ENCODE measurements at places on chromosomes 2 and 18.

DNA sequence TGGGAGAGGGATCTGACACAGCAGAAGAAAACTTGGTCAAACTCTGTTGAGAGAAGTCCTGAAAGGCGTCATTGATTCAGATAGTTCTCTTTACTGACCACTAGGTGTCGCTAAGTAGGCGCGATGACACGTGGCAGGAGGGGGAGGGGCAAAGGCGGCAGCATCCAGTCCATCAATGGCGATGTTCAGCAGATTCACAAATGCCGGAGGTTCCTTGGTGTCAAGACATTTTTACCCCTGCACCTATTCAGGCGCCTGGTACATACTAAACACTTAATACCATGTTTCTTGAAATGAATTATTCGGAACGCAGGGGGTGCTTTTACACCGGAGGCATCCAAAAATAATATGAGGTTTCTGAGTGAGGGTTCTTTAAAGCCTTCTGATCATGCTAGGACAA lies 3.0 kb upstream of the PLEK start:
- ATAC-seq: peak; percentile 83

- no peak for ATAC-seq
Observed at GRCh38 chr2:231795525-231796327, 9.5 kb downstream of the COPS7B start.

DNA sequence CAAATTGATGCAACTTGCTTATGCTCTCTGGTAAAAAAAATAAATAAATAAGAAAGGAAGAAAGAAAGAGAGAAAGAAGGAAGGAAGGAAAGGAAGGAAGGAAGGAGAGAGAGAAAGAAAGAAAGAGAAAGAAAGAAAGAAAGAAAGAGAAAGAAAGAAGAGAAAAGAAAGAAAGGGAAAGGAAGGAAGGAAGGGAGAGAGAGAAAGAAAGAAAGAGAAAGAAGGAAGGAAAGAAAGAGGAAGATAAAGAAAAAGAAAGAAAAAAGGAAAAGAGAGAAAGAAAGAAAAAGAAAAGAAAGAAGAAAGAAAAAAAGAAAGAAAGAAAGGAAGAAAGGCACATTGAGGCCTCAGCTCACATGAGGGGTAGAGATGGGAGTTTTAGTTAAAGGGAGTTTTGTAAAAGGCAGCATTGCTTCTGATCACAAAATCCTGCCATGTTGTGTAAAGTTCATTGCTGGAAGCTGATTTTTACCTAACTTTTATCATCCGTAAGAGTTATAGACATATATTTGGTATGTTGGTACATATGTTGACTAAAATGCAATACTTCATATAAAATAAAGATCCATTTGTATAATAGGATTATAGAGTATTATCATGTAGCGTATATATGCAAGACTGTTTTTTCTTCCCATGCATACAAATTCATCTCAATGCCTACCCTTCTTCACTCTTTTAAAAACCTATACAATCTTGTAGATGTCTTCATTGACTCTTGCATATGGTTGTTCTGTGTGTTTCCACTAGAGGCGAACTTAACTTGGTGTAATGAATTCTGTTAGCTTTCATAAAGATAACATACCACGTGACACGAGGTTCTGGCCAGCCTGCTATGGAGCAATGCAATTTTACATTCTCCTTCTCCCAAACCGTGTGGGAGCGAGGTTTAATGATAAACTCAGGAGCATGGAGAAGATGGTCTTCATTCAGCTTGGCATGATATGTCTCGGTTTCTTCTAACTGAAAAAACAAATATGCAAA lies 32.8 kb downstream of the MYOM1 start:
- ATAC-seq: no peak

DNA sequence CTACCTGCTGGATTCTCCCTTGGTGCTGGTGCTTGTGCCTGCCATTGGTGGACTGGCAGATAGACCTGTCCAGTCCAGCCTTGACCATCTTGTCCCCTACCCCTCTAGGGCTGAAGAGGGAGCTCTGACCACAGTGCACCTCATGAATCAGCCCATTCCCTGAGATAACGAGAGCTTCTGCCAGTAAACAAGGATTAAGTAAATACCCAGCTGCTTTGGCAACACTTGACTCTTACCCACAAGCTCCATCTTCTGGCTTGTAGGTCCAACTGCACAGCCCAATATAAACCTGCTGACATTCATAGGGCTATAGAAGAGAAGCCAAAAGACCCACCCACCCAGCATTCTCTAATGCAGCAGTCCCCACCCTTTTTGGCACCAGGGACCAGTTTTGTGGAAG lies 186.4 kb downstream of the PIK3C3 start:
- no peak for ATAC-seq

- ATAC-seq: no peak
Observed at GRCh38 chr2:3102081-3102921, 275.3 kb downstream of the EIPR1 start.

DNA sequence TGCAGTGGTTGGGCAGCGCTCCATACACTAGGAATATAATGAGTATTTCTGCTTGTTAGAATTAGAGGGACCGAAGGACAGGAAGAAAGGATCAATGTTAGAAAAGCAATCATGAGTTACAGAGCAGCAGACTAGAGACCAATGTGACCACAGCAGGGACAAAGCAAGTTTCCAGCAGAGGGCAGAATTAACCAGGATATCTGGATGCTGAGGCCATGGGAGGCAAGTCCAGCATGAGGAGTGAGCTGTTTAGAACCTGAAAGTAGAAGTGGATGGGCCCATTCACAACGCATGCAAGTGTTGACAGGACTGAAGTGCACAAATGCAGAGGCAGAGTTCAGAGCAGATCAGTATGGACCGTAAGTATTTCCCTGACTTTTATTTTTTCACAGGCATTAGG lies 910.4 kb upstream of the GYPC start:
- no peak for ATAC-seq

DNA sequence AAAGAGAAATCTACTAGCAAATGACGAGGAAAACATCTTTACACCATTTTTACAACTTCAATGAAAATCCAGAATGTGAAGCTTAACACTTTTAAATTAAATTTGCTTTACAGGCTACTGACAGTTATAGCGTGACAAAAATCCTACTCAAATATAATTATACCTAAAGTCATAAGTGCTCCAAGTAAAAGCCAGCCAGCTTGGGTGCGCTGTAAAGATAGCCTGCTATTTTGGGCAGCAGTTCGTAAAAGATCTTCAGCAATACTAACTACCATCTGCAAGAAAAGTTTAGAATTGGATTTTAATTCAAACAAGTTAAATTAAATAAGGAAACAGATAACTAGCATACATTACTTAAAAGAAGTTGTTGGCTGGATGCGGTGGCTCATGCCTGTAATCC lies 22.4 kb downstream of the HEATR5B start:
- ATAC-seq: no peak

GRCh38 chr2:65450393-65450792 lies 18.0 kb upstream of the SPRED2 start:
- no peak for ATAC-seq

- ATAC-seq: no peak
Observed at GRCh38 chr18:37489998-37490397, 75.6 kb downstream of the CELF4 start.

GRCh38 chr18:48111587-48111986 lies 181.1 kb upstream of the SMAD2 start:
- no peak for ATAC-seq

DNA sequence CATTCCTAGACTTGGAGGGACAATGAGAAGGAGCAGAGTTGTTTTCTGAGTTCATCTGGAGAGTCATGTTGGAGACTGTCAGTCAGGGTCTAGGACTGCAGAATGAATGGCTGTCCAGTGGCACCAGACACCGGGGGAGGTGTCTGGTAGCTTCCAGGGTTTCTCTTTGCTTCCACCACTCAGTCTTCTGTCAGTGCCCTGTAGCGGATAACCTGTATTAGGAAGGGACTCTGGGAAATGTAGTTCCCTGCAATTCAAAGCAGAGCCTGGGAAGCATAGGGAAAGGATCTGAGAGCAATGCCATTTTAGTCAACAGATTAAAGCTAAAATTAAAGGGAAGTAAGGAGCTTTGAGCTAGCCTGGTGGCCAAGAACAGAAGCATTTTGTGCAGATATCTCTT lies 257.9 kb downstream of the THSD7B start:
- no peak for ATAC-seq

GRCh38 chr2:18136881-18137475 lies 258.5 kb downstream of the KCNS3 start:
- no peak for ATAC-seq

DNA sequence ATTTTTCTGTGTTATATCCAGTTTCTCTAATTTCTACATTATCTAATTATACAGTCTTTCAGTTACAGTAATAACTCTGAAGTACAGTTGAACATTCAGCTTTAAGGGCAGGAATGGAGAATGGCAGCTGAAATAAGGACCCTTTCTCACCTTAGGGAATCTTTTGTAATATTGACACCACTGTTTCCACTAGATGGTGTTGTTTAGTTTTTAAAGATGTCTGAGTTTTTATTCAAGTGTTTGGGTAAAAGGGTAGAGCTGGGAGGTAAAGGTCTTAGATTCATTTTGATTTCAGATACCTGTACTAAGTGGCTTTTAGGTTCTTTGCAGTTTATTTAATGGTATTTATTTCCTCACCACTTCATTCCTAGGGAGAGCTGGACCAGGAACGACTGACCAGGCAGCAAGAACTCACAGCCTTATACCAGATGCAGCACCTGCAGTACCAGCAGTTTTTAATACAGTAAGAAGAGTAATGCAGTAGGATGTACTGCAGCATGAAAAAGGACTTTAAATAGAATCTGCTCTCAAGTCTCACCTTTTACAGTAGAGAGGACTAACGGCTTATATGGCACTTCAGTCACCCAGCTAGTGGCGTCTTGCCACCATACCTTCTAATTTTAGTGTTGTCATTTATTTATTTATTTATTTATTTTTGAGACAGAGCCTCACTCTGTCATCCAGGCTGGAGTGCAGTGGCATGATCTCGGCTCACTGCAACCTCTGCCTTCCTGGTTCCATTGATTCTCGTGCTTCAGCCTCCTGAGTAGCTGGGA lies 33.2 kb upstream of the KCNJ13 start:
- no peak for ATAC-seq

DNA sequence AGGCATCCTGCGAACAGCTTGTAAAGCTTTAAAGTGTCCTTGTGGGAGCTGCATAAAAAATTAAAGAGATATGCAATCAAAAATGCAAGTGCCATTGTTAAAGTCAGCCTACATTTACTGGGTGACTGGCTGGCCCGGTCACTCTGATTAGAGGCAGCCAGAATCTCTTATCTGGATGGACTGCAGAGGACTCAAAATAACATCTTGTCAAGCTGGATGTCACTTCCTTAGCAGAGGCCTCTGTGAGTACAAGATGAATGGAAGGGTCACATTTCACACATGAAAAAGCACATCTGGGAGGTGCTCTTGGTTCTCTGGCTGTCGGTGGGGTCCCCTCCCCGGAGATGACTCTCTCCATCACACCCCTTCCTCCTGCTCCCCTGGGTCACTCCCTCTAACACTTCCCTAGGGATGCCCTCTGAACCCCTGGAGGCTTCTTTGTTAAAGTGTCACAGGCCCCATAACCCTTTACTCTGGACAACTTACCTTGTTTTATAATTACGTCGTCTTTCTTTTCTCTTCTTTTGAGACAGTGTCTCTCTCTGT lies 122.1 kb downstream of the SH3BP4 start:
- no peak for ATAC-seq

- no peak for ATAC-seq
Observed at GRCh38 chr2:28527196-28527595, 31.3 kb downstream of the PLB1 start.

GRCh38 chr2:148903294-148903693 lies 28.3 kb downstream of the KIF5C start:
- ATAC-seq: no peak

- peak; percentile 88 for ATAC-seq
Observed at GRCh38 chr2:156385242-156385641, 50.9 kb upstream of the GPD2 start.

DNA sequence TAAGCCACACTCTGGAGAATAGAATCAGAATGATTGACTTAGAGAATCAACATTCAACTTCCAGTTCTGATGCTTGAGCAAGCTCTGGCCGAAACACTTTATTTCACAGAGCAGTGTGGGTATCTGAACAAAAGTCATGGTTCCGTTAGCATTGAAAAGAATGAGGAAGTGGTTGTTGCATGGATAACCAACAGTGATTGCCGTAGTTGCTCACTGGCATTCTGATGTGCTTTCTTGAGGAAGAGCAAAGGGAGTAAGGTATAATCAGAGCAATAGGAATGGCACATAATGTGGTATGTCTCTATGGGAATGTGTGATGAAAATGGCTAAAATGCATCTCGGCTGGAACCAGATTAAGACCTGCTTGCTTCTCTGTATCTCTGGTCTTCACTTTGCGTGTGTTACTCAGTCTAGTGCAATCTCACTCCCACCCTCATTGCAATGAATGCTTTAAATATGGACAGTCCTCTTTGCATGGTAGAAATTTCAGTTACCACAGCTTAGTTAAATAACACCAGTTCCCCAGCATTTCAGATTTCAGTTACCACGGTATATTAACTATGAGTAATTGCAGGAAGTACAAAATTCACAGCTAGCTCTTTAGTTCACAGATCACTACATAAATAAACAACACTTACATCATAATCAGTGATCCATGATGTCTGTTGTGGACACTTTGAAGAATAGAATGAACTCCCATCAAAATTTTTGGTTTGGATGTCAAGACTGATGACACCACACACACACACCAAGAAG lies 7.8 kb upstream of the RAB12 start:
- ATAC-seq: peak; percentile 17

GRCh38 chr2:111703759-111704158 lies 180.2 kb downstream of the ANAPC1 start:
- no peak for ATAC-seq

DNA sequence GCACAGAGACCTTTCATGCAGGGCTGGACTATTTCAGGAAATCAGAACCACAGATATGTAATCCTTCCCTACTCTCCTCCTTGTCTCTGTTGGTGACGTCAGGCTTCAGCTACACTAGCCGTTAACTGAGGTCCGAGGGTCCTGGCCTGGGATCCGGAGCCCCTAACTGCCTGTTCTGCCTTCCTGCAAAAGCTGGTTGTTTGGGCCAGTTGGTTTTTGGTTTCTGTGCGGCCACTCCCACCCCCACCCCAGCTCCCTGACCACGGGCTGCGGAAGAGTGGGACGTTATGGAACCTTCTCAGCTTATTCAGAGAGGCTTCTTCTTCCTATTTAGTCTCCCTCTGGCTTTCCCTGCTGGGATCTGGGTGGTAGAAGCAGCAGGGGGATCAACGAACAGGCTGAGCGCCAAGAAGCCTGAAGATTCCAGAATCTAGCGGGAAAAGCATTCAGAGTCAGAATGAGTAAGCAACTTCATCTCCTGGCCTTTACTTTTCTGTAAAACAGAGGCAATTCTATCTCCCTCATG lies 49.3 kb upstream of the ROCK2 start:
- no peak for ATAC-seq

GRCh38 chr18:65403534-65403933 lies 347.3 kb upstream of the CDH7 start:
- no peak for ATAC-seq

GRCh38 chr2:18883616-18884456 lies 294.5 kb upstream of the NT5C1B start:
- ATAC-seq: no peak

- ATAC-seq: no peak
Observed at GRCh38 chr2:227204452-227204851, 40.0 kb downstream of the COL4A3 start.

- no peak for ATAC-seq
Observed at GRCh38 chr18:25077038-25077943, 274.7 kb downstream of the ZNF521 start.

All from activated CD4-positive, CD25-positive, alpha-beta regulatory T cell treated with anti-CD3 and anti-CD28 coated beads, Interleukin-2, amount 50 U/mL, for 24 hours (primary cell).